ENCODE measurements at places on chromosomes 7 and 10. TPM values are rescaled to one million over a fixed set of nuclear protein-coding genes. Genes with fewer than 3 reads are reported as not detected.

Gene IKZF1
- total RNA-seq, result 2.4 TPM

Gene RELN
- 0.56 TPM for total RNA-seq

Gene OR2A1
- total RNA-seq, result not detected

DNA sequence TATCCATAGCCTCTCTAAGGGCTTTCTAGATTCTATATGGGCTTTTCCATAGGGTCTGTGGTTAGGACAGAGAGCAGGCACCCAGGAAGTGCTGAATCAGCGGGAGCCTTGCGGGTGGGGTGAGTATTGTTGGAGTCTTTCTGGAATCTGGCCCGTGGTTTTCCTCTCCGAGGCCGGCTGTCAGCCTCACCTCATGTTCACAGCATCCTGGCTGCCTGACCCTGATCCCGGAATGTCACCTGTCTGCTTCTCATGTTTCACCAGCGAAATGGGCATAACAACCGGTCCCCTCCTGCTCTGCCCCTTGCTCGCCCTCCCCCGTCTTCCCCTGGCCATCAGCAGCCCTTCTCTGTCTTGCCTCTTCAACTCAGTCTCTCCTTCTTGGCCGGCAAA, 36.5 kb downstream of the DDIT4 start:
- DNase-seq, result no peak

DNA sequence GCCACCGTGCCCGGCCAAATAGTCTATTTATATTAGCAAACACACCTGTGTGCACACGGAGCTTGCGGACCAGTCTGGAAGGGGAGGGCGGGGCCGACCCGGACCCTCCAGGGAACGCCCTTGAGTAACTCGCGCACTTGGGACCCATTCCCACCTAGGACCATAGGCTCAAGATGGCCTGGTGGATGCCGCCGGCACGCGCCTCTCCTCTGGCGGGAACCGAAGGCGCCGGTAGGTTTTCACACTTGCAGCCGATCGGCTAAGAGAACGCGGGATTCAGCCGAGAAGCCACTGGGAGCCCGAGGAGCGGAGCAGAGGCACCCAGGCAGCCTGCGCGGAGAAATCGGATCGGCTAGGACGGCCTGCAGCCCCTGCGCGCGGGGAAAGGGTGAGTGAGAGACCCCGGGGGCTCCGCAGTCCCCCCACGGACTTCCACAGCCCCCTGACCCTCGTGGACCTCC, 18.9 kb downstream of the IFT22 start:
- DNase-seq, result no peak

Data from Right ventricle myocardium superior (tissue), 1 donor.